NCI-H2081 treated with DMSO at 0.1 percent for 48 hours (cell line): ENCODE measurements at places on chromosomes 12 and 14.

DNA sequence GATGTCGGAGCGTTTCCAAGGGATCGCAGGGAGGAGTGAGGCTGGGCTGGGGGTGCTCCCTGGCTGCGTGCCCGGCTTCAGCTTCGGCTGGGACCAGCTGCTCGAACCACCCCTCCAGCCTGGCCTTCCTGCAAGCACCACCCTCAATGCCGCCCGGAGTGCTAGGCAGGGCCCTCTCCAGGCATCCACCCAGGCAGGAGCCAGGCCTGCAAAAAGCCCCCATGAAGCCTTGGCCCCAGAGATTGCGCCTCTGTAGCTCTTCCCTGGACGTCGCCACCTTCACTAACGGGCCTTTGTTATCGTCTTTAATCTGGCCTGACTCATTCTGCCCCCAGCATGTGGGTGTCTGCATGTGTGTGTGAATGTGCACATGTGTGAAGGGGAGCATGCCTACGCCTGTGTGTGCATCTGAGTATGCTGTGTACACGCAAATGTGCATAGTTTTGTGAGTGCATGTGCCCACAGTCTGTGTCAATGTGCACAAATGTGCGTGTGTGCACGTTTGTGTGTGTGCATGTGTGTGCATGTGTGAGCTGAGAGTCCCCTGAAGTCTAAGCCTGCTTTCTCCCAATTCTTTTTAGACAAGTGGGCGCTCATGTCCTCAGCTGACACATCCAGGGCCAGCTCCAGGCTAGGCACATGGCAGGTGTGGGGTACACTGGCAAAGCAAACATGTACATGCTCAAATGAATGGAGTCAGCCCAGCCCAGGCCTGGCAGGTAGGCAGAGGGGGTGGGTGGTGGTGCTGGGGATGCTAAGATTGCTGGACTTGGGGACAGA is 195.4 kb upstream of the C14orf180 start:
- DNase-seq, result no peak

DNA sequence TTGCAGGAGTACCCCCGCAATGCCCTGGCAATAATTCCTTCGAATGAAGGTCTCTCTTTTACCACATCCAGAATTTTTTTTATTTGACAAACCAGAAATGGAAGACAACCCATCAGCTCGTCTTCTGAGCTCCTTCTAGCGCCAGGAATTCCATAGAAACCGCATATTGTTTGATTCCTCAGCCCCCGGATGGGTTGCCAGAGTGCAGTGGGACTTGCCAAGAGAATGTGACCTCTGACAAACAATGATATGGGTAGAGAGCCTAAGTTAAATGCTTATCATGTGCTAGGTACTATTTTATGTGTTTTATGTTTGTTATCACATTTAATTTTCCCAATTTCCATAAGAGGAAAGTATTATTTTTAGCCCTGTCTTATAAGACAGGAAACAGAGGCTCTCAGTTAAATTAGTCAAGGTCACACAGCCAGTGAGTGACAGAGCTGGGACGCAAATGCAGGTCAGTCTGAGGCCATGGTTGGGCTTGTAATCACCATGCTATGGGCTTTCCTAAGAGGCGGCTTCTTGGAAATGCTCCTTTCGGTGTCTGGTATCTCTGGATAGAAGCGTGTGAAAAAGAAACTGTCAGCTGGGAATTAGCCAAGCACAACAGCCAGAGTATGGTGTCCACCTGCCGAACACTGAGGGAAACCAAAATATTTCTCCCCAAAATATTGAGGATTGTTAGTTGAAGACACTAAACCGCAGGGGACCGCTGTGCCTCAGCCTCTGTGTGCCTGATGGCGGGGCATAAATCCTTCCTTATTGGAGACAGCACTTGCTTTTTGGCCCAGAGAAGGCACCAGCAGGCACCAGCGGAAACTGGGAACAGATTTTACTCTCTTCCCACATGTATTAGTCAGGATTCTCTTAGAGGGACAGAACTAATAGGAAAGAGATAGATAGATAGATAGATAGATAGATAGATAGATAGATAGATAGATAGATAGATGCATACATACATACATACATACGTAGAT is 29.4 kb upstream of the ETFBKMT start:
- DNase-seq, result no peak

GRCh38 chr14:65299826-65300225 is 112.7 kb upstream of the FUT8 start:
- no peak for DNase-seq

DNA sequence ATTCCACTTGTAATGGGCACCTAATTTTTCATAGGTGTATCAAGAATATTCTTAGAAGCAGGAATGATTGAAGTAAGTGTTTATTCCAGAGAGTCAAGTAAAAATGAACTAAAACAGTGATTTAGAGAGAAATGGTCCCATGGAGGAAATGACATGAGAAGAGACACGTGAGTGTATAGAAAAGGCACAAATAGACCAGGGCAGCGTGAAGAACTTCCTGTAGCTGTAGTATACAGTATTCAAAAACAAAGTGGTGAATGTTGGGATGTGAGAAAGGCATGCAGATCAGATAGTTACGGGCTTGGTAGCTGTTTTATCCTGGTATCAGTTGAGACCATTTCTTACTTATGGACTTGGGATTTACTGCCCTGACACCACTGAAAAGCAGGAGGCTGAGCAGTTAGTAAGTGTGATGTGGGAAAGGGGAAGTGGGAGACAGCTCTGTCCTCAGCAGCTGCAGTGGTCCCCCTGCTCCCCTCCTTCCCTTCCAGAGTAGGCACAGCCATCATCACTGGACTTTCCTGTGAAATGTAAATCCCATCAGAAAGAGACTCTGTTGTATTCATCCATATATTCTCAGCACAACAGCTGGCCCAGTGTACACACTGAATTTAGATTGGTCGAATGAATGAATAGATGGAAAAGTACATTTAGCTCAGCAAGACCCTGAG is 16.8 kb upstream of the TESPA1 start:
- no peak for DNase-seq

DNA sequence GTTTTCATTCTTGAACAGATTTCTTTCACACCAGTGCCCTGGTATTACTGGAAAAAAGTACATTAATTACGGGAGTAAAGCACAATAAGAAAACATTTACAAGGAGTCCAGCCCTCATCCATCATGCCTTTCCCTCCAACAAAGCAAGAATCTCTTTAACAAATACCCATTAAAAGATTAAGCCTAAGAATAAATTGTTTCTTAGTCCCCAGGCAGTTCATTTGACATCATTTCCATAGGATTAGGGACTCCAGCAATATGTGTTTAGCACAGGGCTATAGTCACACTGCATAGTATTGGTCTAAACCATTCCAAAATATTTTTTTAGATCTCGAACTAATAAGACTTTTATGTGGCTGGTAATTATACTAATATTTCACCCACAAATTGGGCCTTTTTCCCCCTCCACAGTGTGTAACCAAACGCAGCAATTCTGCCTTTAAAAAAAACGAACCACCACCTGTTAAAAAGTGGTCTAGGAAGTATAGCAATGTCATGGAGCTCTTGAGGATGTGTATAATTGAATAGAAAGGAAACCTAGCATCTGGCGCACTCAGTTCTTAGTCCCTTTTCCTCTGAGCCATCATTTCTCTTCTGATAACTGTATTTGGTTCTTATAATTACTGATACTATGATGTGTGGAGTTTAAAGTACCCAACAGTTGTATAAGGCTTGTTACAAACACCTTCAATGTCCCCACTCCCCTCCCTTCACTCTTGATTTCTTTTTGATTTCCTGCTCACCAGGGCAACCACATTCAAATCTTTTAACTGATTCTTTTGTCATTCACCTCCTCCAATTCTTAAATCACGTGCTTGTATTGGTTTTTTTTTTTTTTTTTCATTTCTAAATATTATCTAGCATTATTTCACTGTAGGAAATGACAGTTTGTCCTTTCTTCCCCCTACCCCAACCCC is 138.7 kb downstream of the ETV6 start:
- no peak for DNase-seq

DNA sequence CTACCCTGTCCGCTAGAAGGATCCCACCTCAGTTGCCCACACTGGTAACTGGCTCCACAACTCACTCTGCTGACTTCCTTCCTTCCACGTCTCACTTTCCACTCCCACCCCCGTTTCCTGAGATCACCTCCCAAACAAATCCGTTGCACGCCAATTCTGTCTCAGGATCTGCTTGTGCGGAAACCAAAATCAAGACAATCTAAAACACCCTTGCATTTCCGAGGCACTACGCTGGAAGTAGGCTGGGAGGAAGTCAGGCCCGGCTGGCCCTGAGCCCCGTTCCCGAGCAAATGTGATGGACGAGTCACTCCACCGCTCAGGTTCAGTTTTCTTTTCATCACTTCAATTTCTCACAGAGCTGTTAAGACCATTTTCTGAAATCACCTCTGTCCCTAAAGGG is 23.1 kb downstream of the ABCB9 start:
- DNase-seq, result no peak

DNA sequence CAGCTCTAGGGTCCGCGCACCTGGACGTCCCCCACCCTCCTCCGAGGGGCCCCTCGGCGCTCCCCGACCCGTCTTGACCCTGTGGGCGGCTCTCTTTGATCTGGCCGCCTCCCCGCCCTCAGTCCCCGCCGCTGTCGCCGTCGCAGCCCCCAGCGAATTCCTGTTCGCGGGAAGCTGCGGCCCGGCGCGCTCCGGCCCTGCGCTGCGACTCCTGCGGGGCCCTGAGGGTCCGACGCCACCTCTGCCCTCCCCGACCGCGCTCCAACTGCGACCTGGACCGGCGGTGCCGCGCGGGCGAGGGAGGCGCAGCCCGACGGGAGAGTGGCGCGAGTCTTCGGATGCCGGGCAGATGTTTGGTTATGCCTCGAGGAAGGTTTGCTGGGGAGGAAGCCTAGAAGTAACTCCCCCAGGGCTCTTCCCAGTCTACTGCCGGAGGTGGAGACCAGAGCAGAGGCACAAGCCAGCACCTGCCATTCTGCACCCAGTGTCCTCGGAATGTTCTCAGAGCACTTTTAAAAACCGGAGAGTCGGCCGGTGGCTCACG is 440 bp upstream of the ISM2 start:
- no peak for DNase-seq

- no peak for DNase-seq
Measured at GRCh38 chr12:106871477-106871876, 84.2 kb upstream of the TMEM263 start.

- no peak for DNase-seq
Measured at GRCh38 chr14:37262649-37263048, 64.9 kb downstream of the MIPOL1 start.

- no peak for DNase-seq
Measured at GRCh38 chr14:63453443-63453936, 89.7 kb downstream of the PPP2R5E start.

DNA sequence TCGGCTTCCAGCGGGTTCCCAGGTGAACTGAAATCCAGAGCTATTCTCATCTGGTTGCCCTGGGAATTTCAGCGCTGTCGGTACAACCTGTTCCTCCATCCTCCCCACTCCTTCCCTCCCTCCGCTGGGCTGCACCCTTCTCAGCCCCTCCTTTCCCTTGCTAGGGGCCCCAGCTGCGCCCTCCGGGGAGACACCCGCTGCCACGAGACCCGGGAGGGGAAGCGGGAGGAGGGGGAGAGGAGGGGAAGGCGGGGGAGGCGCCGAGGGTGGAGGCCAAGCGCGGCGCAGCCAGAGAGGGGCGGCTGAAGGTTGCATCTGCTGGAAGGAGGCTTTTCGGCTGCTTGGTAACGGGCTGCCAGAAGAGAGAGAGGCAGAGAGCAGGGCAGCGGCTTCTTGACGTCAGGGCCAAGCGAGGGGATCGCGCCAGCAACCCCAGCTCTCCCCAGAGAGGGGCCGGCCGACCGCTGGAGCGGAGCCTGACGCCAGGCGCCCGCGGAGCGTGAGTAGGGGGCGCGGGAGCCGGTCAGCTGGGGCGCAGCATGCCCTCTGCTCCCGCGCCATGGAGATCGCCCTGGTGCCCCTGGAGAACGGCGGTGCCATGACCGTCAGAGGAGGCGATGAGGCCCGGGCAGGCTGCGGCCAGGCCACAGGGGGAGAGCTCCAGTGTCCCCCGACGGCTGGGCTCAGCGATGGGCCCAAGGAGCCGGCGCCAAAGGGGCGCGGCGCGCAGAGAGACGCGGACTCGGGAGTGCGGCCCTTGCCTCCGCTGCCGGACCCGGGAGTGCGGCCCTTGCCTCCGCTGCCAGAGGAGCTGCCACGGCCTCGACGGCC is at the start of gene KCNA5:
TSS of gene KCNA5 (plus strand) at position 291 of the 831 bp plus-strand sequence. CDS start at position 560, 269 bp downstream.
- no peak for DNase-seq

GRCh38 chr14:55086938-55087337 is 35.5 kb downstream of the MAPK1IP1L start:
- DNase-seq, result no peak

- no peak for DNase-seq
Measured at GRCh38 chr12:84726780-84727179, 185.8 kb downstream of the SLC6A15 start.

- no peak for DNase-seq
Measured at GRCh38 chr14:54189748-54190354, 207.0 kb upstream of the CDKN3 start.

- DNase-seq, result no peak
Measured at GRCh38 chr12:68306564-68306963, 25.6 kb downstream of the MDM1 start.

DNA sequence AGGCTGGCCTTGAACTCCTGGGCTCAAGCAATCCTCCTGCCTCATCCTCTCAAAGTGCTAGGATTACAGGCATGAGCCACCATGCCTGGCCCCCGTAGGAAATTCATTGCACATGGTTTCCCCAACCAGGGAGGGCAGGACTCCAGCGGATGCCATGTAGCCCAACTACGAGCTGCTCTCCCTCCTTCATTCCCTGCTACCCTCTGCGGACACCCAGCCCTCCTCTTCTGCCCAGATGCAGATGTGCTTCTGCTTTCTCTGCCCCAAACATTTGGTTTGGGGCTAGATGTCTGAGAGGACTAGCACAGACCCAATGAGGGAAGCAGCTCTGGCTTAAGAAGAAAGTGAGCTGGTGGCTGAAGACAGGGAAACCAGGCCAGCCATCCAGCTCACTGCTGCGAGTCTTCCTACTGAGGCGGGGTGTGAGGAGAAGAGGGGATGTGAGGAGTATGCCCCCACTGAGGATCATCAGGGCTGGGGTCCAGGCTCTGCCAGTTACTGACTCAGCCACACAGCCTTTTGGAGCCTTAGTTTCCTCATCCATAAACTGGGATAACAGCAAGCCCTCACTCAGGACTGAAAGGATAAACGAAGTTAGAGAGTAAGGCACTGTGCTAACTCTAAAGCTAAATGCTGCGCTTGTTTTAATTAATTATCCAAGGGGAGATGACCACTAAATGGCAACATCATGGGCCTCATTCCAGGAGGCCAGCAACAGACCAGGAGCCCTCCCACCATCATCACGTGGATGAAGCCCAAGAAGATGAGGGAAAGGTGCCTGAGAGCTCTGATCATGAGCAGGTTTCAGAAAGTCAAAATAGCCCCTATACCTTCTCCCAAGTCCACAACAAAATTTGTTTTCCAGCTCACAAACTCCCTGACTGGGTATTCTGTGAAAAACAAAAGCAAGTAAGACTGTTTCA is 10.9 kb downstream of the CTDSP2 start:
- no peak for DNase-seq
